ENCODE measurements at places on chromosomes 1 and 21.

DNA sequence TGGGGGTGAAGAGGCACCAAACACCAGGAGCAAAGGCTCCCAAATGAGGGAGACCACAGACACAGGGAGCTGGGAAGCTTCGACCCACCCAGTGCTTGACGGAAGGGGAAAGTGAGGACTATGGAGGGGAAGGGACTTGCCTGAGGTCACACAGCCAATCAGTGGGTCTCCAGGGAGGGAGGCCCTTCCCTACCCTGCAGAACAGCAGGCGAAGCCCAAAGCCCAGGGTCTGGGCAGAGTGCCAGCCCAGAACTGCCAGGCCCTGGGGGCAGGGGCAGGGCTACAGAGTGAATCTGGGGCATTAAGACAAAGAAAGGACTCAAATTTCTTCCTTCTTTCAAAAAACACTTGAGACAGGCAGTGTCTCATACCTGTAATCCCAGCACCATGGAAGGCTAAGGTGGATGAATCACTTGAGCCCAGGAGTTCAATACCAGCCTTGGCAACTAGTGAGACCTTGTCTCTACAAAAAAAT lies 45.5 kb upstream of the ECE1 start:
- peak; percentile 45 for DNase-seq

GRCh38 chr1:111948209-111949171 lies 41.0 kb downstream of the KCND3 start:
- DNase-seq, result peak; percentile 75

DNA sequence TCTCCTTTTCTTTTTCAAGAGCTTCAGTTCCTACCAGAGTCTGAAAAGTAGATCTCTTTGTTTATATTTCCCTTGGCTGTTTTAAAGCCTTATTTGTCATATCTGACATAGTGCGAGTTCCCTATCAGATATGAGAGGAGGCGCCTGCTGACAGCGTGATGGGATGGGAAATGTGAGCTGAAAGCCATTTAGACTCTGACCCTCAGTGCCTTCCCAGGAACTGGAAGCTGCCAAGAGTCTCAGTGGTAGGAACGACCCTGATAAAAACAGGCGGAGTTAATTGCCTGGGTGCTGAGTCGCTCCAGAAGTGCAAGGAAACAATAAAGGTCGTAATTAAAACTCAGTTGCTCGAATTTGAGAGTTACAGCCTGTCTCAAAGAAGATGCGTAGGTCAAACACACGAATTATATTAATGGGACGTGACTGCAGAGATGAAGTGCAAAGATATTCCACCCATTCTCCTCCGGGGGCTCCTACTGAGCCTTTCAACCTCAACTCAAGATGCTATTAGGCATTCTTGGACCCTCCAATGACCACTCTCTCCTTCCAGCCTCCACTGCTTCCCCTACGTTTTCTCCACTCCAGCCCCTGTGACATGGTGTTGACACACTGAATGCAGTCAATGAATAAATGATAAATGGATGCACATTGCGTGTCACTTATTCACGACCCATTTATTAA lies 84.6 kb downstream of the KAZN start:
- DNase-seq, result no peak

- peak; percentile 48 for DNase-seq
These were observed 1.1 kb downstream of the NMNAT2 start for GRCh38 chr1:183416850-183417771.

- DNase-seq, result no peak
These were observed 307.4 kb downstream of the KIF26B start for GRCh38 chr1:245462161-245462560.

GRCh38 chr1:76615253-76616035 lies 251.8 kb upstream of the ST6GALNAC5 start:
- DNase-seq, result no peak

- peak; percentile 83 for DNase-seq
These were observed at the start of gene CHRNB2 for GRCh38 chr1:154567386-154568156. CHRNB2 (plus strand) TSS chr1:154567778; CDS start chr1:154568045, 267 bp downstream.

- DNase-seq, result peak; percentile 8
These were observed 460.6 kb downstream of the DSCAM start for GRCh38 chr21:40386294-40386911.

DNA sequence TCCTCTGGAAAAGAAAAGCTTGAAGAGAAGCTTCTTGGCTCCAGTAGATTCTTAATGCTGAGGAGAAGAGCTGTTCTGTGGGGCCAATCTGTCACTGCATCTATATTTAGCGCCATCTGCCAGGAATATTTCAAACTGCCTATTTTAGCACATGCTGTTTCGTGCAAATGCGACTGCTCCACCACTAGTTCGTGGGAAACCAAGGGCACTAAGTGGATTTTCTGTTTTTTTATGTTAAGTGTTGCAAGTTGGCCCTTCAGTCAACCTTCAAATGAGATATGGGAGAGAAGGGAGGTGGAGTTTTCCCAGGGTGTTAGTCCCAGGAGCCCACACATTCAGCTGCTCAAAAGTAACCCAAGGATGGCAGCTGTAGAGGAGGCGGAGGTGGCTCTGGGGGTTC lies 91.9 kb downstream of the TSEN15 start:
- no peak for DNase-seq

GRCh38 chr1:3402258-3403010 lies 52.0 kb upstream of the ARHGEF16 start:
- no peak for DNase-seq

DNA sequence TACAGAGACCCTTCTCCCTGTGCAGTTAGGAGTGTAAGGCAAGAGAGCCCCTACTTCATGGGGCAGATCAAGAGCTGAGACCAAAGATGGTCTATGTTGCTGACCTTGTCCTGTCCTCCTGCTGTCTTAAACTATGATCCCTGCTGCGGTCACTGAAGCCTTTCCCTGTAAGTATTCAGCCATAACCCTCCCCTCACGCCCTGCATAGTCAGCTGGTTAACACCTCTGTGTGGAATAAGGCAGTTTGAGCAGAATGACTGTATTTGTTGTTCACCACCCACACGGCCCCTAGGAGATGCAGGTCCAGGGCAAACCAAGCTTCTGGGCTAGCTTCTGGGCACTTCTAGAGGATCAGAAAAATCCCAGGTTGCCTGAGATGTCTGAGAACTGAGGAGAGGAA lies 356 bp downstream of the TSPAN1 start:
- DNase-seq, result no peak

GRCh38 chr21:31801551-31802219 lies 69.8 kb upstream of the SCAF4 start:
- DNase-seq, result no peak

- DNase-seq, result no peak
These were observed 76.9 kb downstream of the MRPL37 start for GRCh38 chr1:54276617-54277450.

GRCh38 chr1:166813508-166814223 lies 25.6 kb upstream of the POGK start:
- no peak for DNase-seq

DNA sequence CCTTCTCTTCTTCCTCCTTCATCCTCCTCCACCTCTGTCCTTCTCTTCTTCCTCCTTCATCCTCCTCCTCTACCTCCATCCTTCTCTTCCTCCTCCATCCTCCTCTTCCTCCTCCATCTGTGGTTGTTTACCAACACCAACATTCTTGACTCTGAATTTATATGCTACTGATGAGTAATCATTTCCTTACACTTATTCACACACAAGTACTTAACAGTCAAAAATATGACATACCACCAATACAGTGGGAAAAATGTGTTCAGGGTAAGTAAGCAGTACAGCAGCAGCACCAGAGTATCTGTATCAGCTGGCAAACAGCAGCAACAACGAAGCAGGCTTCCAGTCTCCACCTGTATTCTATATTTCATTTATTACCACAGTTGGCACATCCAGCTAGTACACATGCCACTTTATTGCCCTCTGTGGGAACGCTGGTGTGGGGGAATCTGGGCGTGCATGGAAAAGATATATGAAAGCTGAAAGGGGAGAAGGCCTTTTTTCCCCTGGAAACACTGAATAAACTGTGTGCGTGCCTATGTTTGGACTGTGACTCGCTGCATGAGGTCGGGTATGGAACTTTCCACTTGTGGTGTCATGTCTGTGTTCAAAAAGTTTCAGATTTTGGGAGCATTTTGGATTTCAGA lies 16.0 kb downstream of the ADSS2 start:
- DNase-seq, result no peak

GRCh38 chr1:196494766-196495165 lies 113.5 kb downstream of the KCNT2 start:
- DNase-seq, result no peak

- DNase-seq, result no peak
These were observed 18.9 kb downstream of the LHX4 start for GRCh38 chr1:180248731-180249681.

- DNase-seq, result no peak
These were observed 96.6 kb upstream of the IPO9 start for GRCh38 chr1:201732351-201732750.

- no peak for DNase-seq
These were observed 241.8 kb upstream of the POGK start for GRCh38 chr1:166597516-166597915.

GRCh38 chr1:228176024-228176395 lies 10.4 kb downstream of the IBA57 start:
- DNase-seq, result no peak

- DNase-seq, result peak; percentile 12
These were observed 90.1 kb upstream of the IRF2BP2 start for GRCh38 chr1:234699795-234700665.

DNA sequence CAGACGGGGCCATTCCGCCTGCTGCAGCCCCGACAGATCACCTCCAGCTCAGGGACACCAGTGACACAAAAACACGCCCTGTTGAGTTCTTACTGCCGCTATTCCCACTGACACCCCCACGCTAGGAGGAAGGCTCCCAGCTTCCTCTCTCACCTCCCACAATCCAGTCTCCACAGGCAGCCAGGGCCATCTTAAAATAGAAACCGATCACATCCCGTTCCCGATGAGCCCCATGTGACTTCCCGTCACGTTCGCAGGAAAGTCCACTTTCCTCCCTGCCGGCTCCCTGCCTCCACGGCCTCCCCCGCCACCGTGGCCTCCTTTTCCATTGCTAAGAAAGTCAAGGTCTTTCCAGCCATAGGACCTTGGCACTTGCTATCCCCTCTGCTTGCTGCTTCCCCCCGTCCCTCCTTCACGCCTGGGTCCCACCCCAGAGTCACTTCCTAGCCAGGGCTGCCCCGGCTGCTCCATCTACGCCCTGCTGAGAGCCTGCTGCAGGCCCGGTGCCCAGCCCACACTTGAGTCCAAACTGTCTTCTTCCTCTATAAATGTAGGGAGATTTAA lies 24.0 kb upstream of the DDOST start:
- DNase-seq, result no peak

- peak; percentile 78 for DNase-seq
These were observed 28.2 kb upstream of the IKBKE start for GRCh38 chr1:206442101-206442500.

DNA sequence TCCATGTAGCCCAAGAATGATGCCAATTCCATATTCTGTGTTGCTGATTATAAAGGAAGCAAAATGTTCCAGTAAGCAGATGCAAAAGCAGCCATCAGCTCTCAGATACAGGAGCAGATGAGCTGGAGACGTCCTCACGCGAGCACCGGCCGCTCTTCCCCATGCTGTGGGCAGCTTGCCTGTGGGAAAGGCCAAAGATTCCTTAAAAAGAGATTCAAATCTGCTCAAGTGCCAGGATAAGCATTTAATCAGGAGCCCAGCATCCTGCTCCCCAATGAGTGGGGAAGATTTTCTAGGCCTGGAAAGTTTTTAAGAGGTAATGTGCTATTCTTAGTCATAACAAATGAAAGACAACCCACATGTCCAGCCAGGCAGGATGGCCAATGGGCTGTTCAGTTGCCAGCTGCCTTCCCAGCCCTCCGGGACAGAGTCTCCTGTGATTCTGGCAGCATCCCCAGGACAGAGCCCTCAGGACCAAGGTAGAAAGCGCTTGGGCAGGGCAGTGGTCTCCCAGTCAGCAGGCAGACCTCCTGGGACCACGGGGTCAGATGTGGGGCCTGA lies 108.2 kb upstream of the TMPRSS2 start:
- no peak for DNase-seq

GRCh38 chr1:194295685-194296084 lies 1109.3 kb upstream of the B3GALT2 start:
- DNase-seq, result no peak

DNA sequence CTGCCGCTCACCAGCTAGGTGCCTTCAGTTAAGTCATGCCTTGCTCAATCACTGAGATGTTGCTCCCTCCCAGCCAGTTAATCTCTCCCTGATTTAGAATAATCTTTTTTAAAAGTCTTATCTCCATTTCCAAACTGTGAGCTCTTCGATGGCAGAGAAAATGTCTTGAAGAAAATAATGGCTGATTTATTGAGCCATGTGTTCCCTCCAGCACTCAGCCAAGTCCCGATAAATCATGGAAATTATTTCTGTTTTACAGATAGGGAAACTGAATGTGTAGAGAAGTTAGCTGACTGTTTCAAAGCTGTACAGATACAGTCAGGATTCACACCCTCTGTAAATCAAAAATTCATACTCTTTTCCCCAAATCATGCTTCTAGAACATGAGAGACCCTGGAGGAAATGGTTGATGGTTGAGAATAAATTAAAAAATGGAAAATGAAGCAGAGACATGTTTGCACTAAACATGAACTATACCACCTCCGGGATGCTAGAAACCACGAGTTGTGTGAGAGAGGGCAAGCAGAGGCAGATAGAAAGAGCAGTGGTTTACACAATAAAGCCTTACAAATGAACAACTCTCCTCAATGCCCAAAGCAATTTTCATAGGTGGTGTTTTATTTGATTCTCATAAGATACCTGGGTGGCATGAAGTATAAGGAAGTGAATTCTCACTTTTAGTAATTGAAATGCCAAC lies 376.4 kb downstream of the PLPP3 start:
- DNase-seq, result no peak

- DNase-seq, result no peak
These were observed 92.6 kb downstream of the PCBP3 start for GRCh38 chr21:45736042-45736689.

DNA sequence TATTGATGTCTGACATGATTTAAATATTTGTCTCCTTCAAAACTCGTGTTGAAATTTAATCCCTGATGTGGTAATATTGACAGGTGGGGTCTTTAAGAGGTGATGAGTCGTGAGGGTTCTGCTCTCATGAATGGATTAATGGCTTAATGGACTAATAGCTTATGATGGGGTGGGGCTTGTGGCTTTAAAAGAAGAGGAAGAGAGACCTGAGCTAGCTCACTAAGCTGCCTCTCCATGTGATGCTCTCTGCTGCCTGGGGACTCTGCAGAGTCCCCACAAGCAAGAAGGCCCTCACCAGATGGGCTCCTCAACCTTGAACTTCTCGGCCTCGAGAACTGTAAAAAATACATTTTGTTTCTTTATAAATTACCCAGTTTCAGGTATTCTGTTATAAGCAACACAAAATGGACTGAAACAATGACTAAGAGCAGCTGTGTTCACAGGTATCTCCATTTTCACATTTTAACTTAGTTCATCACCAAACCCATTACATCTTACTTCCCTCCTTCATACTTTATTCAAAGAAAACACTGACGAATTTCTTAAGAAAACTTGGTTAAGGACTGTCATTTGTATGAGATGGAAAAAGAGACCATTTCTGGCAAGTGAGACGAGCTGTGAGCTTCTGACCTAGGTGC lies 12.1 kb upstream of the AIM2 start:
- no peak for DNase-seq

DNA sequence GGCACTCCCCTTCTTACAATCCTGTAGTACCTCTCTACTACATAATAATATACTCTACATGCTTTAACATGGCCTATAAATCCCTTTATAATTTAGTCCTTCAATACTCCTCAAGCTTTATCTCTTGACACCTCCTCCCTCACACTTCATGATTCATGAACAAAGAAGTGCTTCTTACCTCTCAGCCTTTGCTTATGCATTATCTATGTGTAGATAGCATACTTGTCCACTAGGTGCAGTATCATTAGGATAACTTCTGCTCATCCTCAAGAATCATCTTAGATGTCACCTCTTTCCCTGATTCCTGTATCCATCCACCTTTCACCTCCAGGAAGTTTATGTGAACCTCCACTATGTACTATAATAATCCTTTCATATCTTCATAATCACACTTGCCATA lies 74.4 kb downstream of the COL24A1 start:
- peak; percentile 12 for DNase-seq
